Cortex of kidney (tissue), 1 donor: ENCODE measurements at places on chromosomes 4 and X.
A peak's percentile ranks its signal among the peaks of the same experiment; 100 is the strongest.

DNA sequence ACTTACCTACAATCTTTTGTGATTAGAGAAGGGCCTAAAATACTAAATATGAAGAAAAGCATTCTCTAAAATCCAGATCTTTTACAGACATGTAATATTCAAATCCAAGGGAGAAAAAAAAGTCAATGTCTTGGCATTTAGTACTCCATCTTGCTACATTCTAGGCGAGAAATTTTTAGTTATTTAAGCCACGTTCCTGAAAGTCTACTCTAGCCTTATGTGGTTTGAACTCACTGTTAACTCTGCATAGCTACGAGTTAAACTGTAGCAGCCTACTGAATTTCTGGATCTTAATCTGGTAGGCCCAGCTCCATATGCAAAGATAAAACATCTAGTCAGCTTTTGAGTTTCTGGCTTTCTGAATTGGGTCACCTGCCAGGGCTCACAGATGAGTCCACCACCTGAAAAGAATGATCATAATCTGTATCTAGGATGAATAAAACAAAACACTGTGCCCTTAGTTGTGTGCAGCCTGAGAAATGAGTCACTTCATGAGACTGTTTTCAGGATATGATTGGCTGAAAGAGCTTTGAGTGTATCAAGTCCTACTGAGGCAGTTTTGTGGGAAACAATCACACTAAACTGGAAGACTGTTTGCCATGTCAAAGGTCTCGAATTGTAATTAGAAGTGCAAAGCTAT lies 3.2 kb upstream of the NEK1 start:
- no peak for DNase-seq

- no peak for DNase-seq
These were observed 106.2 kb upstream of the MAB21L2 start for GRCh38 chr4:150475763-150476162.

DNA sequence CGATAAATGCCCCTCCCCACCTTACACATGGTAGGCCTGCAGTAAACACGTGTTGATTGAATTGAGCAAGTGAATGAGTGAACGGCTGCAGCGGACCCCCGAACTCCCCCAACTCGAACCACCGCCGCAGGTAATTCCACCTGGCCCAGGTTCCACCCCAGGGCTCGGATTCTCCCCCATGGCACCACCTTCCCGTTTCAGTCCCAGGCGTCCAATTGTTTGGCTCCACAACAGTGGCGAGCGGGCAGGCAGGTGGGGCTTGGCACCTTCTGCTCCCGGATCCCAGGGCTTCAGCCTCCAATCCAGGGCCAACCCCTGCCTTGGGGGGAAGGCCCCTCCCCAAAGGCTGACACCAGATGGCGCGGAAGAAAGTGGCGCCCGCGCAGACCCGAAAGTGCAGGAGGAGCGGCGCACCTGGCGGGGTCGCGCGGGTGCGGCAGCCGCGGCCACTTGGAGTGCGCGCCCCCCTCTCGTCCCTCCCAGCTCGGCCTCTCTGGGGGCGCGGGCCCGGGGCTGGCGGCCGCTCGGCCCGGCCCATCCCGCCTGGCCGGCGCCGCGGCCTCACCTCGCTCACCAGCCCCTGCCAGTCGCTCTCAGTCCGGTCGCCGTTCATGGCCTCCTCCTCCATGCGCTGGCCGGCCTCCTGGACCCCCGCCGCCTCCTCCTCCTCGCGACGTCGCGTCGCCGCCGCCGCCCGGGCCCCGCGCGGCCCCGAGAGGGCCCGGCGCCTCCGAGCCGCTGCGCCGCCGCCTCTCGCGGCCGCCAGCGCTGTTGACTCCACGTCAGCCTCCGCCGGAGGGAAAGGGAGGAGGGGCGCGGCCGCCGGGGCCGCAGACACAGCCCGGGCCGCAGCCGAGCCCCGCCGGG lies at the start of gene CCDC149:
CCDC149 (minus strand) TSS at position 791 of the 867 bp plus-strand sequence; CDS start at position 613, 178 bp downstream.
- DNase-seq = no peak

- no peak for DNase-seq
These were observed 1.1 kb downstream of the DCK start for GRCh38 chr4:70994387-70995099.

DNA sequence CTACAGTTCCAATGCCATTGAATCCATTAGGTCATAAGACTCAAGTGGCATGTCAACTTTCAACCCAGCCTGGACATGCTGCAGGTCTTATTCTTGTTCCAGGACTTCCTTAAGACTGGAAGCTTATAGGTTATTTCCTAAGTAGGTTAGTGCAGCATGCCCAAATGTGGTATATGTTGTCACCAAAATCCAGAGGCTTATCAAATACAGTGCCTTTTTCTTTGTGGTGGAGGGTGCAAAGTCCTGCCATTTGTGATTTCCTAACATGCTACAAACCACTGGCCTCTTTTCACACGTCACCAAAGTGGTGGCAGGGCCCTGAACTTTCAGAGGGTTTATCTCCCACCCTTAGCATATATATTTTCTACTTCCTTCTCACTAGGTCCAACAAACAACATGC lies 9.7 kb upstream of the TMEM184C start:
- DNase-seq = no peak

- DNase-seq = no peak
These were observed 367.2 kb downstream of the BMPR1B start for GRCh38 chr4:95124906-95125504.

DNA sequence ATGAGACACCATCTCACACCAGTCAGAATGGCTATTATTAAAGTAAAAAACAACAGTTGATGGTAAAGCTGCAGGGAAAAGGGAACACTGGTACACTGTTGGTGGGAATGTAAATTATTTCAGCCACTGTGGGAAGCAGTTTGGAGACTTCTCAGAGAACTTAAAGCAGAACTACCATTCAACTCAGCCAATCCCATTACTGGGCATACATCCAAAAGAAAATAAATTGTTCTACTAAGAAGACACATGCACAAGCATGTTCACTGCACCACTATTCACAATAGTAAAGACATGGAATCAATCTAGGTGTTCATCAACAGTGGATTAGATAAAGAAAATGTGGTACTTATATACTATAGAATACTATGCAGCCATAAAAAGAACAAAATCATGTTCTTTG lies 135.0 kb downstream of the REELD1 start:
- DNase-seq = no peak

DNA sequence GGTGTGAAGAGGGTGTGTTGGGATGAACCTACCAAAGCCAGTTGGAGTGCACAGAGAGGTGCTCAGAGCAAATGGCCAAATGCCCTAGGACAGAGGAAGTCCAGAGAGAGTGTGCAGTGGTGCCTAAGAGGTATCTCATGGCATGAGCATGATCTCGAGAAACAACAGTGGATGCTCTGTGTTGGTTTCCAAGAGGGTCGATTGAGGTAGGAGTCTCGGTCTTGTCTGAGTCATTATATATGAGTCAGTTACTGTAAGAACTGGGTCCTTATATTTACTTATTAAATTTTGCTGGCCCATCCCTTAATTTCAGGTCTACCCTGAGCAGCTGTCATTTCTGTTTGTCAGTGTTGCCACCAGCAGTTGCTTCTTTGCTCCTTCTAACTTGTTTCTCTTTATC lies 86.6 kb upstream of the TMEM150C start:
- DNase-seq = no peak

- DNase-seq = no peak
These were observed 31.8 kb downstream of the ANXA10 start for GRCh38 chr4:168124008-168124641.

- no peak for DNase-seq
These were observed 84.1 kb upstream of the CT45A1 start for GRCh38 chrX:135629342-135629741.

GRCh38 chrX:144335402-144335801 lies 451.5 kb downstream of the UBE2NL start:
- DNase-seq = no peak

DNA sequence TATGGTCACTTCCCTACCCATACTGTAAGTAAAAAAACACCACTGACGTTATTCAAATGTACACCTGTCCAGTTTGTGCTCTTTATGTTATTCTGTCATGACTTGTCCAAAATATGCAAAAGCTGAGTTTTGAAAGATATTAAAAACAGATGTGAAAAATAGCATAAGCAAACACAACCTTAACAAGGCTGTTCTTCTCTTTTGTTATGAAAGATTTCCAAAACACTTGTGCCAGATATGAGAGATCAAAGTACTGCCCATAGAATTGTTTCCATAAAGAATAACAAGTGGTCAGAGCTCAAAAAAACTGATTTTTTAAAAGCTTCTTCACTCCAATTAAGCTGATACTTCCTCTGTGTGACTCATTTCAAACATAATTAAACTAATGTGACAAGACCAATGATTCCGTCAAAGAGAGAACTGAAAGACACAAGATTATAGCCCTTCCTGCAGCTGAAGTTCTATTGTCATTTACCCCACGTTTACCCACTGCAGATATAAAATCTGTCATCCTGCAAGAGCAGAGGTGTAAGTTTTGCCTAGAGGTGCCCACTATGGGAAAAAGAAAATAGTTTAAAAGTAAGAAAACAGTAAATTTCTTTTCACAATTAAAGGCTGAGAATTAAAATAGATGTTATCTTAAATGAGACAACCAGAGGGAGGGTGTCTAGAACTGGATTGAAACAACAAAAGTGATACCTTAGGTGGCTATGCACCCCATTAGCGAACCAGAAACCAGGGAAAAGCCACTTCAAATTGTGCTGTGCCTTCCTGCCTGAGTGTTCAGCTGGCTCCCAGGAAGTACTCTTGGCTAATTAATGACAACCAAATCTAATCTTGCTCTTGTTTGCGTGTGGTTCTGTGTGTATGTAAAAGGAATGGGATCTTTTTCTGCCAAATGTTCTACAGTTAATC lies 30.1 kb downstream of the RASSF6 start:
- DNase-seq = no peak

DNA sequence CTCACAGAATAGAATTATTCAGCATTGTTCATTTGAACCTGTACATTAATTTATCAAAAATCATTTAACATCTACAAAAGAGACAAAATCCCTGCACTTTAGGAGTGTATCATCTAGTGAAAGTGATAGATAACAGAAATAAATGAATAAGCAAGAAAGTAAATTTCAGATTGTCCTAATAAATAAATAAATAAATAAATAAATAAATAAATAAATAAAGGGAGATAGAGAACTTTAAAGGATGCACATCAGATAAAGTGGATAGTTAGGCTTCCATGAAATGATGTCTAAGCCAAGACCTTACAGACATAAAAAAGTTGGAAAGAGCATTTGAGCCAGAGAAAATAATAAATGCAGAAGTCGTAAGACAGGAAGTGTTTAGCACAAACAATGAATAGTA lies 444.7 kb downstream of the CFAP47 start:
- DNase-seq = no peak

DNA sequence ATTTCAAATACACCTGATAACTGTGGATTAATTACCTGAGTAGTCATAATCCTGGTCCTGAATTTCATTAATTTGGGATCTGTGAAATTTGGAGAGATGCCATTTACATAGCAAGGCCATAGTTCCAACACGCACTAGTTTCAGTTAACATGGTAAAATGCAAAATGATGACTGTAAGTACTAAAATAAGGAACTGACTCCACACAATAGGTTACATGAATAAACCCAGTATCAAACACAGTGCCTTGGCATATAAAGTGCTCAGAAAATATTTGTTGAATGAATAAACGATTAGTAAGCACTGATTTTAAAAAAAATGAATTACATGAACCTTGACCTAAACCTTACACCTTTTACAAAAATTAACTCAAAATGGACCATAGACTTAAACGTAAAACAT lies 9.0 kb downstream of the FBXO8 start:
- DNase-seq = no peak

GRCh38 chrX:49172280-49172780 lies 632 bp downstream of the PLP2 start:
- DNase-seq = peak; percentile 5

GRCh38 chr4:138190452-138190858 lies 51.7 kb downstream of the SLC7A11 start:
- DNase-seq = no peak

- DNase-seq = no peak
These were observed 13.9 kb upstream of the BEX4 start for GRCh38 chrX:103201041-103201440.

- DNase-seq = no peak
These were observed 11.6 kb downstream of the SLC25A5 start for GRCh38 chrX:119479845-119480244.

GRCh38 chr4:91916219-91916618 lies 387.5 kb upstream of the GRID2 start:
- no peak for DNase-seq

- DNase-seq = no peak
These were observed 1104.2 kb upstream of the IGFBP7 start for GRCh38 chr4:58214376-58214775.

DNA sequence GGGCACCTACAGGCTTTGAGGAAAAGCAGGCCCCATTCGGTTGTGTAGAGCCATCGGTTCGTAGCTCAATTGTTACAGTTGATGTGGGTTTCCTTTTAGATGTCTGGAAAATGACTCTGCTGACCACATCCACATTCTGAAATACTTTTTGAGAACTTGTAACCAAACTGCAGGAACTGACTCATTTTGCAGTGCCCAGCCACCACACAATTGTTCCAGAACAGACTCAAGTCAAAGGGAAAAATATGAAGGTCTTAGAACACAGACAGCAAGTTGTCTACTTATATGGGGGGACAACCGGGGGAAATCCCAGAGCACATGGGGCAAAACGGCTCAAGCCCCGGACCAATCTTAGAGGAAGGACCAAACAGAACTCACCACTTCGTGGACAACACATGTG lies 557.6 kb upstream of the DIPK2B start:
- DNase-seq = no peak

- DNase-seq = no peak
These were observed 1.4 kb upstream of the PACRGL start for GRCh38 chr4:20698820-20699219.

DNA sequence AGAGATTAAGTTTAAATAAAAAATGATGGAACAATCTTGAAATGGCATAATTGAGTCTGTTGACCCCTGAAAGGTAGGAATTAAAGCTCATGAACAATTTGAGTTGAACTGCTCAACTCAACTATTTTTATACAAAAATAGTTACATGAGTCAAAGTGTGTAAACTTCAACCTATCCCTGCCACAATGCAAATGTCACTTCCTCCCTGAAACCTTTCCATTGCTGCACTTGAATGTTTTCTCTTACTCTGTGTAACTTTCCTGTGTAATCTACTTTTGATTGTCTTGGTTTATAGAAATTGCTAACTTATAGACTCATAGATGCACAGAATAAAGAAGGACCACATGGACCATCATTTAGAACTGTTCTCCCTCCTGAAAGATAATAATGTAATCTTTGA lies 218.5 kb downstream of the GBA3 start:
- no peak for DNase-seq

- DNase-seq = no peak
These were observed 15.5 kb upstream of the GPM6A start for GRCh38 chr4:175827516-175827915.

DNA sequence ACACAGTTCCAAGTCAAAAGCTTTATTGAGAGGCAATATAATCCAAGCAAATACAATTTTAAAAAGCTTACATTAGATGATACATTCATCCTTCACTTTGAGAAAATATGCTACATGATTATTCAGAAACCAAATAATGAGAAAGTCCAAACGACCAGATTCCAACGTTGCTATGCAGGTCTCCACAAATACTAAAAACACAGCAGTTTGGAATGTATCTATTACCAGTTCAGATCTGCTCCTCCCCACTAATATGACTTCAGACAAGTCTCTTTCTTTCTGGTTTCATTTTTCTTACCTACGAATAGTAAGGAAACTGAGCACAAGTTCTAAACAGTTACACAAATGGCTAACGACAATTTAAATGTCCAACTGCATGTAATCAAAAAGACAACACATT lies 9.5 kb downstream of the NAF1 start:
- DNase-seq = no peak
